ENCODE measurements at places on chromosomes 3 and 15.

DNA sequence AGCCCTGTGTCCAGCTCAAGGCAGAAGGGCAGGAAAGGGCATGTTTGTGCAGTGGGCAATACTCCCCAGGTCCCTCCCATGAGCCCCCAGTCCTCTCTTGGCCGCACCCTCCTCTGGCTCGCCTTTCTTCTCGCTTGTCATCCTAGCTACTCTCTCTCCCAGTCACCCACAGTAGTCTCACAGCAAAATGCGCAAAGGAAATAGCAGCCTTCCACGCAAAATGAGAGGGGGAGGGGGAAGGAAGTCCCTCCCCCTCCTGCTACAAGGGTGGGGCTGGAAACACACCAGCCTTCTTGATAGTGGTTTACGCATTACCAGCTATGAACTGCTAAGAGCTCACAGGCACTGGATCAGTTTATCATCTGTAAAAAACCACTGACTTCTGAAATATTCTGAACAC, 83.8 kb downstream of the GADL1 start:
- DNase-seq: no peak

DNA sequence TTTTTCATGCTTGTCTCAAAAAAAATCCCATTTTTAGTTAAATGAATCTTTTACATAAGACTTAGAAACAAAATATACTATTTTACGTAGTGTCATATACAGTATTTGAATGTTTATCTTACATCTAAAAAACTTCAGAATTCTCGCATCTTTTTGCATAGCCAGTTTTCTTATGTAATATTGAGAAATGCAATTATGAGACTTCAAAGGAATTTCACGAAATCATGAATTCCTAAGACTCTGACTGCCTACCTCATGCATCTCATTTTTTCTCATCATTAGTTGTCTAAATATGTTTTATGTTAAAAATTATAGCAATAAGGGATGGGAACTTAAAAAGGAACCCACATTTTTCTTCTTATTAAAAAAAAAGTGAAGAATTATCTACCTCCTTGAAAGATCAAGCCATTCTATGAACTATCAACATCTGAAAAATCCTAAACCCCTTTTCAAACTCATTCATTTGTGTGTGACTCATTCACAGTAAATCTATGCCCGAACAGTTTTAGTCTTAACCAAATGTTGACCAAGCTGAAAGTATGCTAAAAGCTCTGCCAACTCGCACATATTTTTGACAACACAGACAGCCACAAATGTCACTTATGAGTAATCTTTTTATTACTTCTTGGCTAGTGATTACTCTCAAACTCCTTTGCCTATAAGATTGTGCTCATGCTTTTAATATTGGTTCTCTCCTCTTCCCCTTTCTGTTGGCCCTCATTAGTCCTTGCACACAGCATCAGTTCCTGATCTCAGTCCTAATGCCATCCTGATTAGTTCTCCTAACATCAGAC, 115.9 kb downstream of the DCLK3 start:
- no peak for DNase-seq

DNA sequence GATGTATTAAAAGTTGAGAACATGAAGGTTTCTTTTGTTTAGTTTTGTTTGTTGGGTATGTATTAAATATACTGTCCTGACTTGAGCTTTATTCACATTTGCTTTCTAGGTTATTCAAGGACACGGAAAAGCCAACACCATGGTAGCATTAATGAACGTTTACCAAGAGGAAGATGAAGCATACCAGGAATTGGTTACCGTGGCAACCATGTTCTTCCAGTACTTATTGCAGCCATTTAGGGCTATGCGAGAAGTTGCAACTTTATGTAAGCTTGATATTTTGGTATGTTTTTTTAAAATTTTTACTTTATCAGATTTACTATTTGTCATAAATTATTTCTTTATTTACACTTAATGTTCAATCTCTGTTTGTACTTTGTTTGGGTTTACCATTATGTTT, 3.6 kb downstream of the WHAMM start:
- DNase-seq: no peak

DNA sequence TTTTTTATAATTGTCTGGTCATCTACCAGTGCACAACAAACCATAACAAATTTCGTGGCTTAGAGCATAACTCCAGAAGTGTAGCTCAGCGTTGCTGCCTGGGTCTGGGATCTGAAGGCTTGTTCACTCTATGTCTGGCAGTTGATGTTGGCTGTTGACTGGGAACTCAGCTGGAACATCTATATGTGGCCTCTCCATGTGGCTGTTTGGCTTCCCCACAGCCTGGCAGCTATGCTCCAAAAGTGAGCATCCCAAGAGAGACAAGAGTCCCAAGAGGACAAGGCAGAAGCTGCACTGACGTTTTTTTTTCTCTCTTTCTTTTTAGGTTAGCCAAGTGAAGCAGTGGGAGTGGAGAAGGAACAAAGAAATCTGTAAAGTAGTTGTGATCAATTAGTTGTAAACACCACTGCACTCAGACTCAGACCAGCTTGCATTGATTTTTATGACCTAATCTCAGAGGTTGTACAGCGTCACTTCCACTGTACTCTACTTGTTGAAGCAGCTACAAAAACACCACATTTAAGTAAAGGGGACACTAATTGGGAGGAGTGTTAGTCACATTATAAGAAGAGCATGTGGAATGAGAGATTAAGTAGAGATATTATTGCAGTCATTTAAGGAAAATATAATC, 2.5 kb upstream of the GPR176 start:
- DNase-seq: no peak

DNA sequence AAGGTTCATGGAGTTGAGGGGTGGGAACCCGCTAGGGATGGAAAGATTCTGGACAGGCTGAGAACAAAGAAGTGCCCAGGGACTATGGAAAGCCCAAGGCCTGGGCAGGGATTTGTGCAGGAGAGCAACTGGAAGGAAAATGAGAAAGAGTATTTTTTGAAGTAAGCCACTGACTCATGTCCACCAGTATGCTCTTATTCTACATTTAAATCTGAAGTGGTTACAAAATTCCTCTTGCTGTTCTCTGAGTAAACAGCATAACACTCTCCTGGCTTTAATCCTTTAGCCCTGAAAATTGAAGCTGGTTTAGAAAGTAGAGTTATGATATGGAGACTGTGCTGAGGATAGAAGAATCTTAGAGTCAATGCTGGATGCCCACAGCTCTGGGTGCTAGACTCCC, 165.2 kb downstream of the ISL2 start:
- no peak for DNase-seq

DNA sequence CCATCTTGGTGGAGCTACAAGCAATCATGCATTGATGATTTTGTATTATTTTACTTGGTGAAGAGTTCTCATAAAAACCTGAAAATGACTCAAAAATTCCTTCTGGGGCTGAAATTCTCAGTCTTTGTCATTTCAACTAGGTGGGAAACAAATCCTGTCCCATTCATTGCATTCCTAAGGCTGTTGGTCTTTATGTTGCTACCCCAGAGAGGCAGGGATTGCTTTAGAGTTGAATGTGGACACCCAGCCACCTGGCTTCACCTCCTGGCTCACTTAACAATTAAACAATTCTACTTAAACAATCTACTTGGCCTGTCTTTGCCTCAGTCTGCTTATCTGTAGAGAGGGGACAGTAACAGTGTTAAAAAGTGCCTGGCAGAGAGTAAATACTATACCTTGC, 117.3 kb upstream of the UBE3A start:
- peak; percentile 30 for DNase-seq

All from NT2/D1 (cell line).